Fibroblast of skin of left quadriceps (primary cell): ENCODE measurements at places on chromosomes 5 and 9.

GRCh38 chr9:134618163-134618832, 23.3 kb upstream of the COL5A1 start:
- no peak for DNase-seq

DNA sequence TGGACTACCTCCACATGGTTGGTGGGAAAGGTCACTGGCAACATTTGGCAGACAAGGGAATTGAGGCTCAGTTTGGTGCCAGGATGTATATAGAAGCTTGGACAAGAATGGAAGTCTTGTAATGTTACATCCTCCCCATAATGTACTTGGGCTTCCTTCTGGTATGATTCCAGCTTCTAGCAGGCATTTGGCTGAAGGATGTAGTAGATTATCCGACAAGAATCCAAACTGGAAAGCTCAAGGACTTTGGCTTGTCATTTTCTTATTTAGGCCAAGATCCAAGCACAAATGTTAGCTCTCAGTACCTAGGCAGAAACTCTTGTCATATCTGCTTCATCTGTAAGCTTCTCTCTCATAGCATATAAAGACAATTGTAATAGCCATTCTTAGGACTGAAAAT, 209.1 kb downstream of the MAPKAP1 start:
- DNase-seq: no peak

DNA sequence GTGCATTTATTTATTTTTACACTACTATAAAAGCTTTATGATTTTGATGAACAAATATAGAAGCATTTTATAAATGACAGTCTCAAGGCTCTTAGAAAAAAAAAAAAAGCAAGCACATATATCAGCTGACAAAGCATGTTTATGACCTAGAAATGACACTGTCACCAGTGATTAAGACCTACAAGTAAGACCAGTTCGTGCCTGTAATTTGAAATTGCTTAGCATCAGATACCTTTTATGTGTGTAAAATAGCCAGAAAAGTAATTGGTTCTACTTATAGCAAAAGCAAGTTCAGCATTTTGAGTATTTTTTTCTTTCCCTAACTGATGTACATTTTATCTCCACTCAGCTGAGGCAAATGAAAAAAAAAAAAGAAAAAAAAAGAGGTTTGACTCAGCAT, 808.4 kb downstream of the CDH18 start:
- no peak for DNase-seq

GRCh38 chr5:73945505-73945904, 319.5 kb downstream of the ARHGEF28 start:
- DNase-seq: no peak
